ENCODE measurements at places on chromosomes 1 and 21. TPM values are rescaled to one million over a fixed set of nuclear protein-coding genes. Genes with fewer than 3 reads are reported as not detected.

The PTAFR gene
- polyA plus RNA-seq = 1.1 TPM

GRCh38 chr1:63618011-63618410, 24.8 kb downstream of the PGM1 start:
- no peaks in the 10 kb centered on the region for H3K4me1 ChIP-seq
- no peaks in the 10 kb centered on the region for H3K36me3 ChIP-seq
- H3K4me3 ChIP-seq = no peak overlapping the region
- H3K27me3 ChIP-seq = no peaks in the 10 kb centered on the region

DNA sequence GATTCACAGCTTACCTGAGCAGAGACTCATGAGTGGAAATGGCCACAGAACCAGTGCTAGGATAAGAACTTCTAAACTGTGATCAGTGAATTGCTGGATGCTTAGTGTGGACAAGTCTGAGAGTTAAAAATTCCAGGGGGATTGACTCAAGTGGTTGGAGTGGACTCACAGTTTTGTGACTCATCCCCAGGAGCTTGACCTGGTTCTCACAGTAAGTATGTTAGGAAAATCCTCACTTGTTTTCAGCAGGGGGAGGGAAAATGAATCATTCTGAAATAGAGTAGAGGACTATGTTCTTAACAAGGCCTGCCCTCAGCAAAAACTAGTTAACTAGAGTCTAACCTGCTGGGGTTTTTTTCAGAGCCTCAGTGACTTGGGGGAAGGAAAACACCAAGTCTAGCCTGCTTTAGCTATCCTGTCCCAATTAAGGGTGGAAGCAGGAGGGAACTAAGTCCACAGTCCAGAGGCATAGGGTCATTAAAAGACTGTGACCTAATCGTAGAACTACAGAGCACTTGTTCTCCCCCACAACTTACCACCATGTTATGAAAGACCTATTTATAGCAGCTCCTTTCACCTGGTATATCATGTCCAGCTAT, 6.1 kb upstream of the CDC73 start:
- no peak overlapping the region for H3K4me3 ChIP-seq
- no peak overlapping the region for H3K27ac ChIP-seq
- H3K36me3 ChIP-seq = no peaks in the 10 kb centered on the region
- DNase-seq = no peak
- no peaks in the 10 kb centered on the region for H3K27me3 ChIP-seq

The CRYAA gene
- polyA plus RNA-seq = not detected

DNA sequence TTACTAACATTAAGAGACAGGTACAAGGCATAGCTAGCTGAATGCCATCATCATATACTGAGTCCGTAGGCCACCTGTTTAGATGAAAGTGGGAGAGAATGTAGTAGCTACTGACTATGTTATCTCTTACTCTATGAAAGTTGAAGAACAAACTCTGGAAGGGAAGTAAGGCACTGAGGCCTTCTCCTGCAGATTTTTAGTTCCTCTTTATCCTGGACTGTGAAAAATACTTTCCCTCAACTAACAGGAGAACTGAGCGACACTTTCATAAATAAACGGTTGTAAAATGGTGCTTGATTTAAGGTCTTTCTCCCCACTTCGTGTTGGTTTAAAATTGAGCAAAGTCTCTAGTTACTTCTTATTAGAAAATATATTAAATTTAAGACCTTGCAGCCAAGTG, 101.9 kb downstream of the FNBP1L start:
- H3K4me1 ChIP-seq = no peaks in the 10 kb centered on the region
- no peak overlapping the region for H3K4me3 ChIP-seq
- no peak for DNase-seq
- no peaks in the 10 kb centered on the region for H3K27me3 ChIP-seq
- H3K36me3 ChIP-seq = no peaks in the 10 kb centered on the region

The MROH7 gene
- not detected for polyA plus RNA-seq

DNA sequence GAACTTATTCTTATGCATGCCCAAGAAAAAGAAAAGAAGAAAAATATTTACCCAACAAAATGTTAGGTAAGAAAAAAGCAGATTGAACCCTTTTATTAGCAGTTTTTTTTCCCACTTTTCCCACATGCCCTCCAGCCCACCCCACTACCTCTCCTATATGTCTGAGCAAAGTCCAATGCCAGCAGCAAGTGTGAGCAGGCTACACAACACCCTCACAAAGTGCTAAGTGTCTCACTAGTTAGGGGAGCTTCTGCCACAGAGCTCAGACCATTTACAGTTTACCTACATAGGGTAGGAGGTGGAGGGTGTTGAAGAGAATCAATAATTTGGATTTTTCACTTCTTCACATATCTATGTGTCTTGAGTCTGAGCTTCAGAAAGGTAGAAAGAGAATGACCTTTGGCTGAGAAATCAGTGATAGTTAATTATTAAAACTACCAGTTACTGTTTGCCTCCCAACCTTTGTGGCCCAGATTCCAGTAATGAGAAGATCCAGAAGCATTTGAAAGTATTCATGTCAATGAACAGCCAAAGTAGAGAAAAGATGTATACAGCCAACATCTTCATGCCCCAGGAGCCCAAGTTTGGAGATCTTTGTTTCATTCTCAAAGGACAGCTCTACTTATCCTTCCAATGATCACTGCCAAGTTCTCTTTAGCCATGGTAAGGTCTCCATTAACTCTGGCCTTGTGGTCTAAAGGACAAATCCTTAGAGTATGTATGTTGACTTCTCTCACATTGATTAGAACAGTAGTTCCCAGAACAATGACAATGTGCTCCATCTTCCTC, 26.2 kb downstream of the OR10J5 start:
- no peaks in the 10 kb centered on the region for H3K27me3 ChIP-seq
- no peak for DNase-seq
- H3K27ac ChIP-seq = no peak overlapping the region
- H3K36me3 ChIP-seq = no peaks in the 10 kb centered on the region
- H3K4me3 ChIP-seq = no peak overlapping the region

DNA sequence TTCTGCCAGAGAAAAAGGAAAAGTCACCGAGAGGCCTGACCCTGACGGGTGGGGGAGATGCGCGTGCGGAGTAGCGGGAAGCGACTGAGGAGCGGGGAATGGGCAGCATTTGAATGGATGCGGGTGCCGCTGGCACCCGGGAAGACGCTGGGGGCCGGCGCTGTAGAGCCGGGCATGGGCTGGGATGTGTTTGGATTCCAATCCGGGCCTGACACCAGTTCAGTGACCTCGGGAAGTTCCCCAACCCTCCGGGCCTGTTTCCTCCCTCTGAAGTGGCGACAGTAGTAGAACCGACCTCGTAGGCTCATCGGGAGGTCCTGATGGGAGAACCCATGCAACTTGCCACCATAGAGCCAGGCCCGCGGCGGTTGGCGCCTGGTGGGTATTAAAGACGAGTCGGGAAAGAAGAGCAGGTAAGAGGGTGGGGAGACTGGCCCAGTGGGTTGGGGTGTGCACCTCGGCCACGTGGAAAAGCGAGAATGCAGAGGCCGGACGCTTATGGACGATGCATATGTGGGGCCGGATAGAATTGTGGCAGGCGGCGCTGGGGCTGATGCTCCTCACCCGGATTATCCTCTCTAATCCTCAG, 642 bp upstream of the SLC16A1 start:
- no peaks in the 10 kb centered on the region for H3K36me3 ChIP-seq
- DNase-seq = peak; percentile 56
- H3K4me3 ChIP-seq = peak overlapping the region; percentile 76
- no peaks in the 10 kb centered on the region for H3K27me3 ChIP-seq
- peaks cover 32% of the 10 kb centered on the region for H3K4me1 ChIP-seq

DNA sequence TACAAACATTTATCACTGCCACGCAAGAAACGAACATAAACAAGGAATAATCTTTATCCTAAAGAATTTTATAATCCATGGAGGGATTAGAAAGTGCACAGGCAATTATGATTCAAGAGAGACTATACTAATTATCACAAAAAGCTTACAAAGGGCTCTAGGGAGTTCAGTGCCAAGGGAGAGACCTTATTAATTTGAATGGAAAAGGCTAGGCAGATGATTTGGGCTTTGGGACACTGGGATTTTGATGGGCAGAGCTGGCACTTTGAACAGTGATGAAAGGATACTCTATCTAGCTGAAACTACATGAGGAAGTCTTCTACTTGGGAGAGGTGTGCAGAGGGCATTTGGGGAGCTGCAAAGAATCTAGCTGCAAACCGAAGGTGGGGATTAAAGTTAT, 48.9 kb upstream of the IVNS1ABP start:
- H3K27ac ChIP-seq = no peak overlapping the region
- H3K4me1 ChIP-seq = no peaks in the 10 kb centered on the region
- DNase-seq = no peak
- no peaks in the 10 kb centered on the region for H3K36me3 ChIP-seq
- no peaks in the 10 kb centered on the region for H3K27me3 ChIP-seq
- H3K4me3 ChIP-seq = no peak overlapping the region

The CD53 gene
- polyA plus RNA-seq = 1,104 TPM

GRCh38 chr1:67825591-67825990, 7.7 kb downstream of the GNG12 start:
- H3K27me3 ChIP-seq = no peaks in the 10 kb centered on the region
- H3K4me1 ChIP-seq = no peaks in the 10 kb centered on the region
- no peak for DNase-seq
- H3K4me3 ChIP-seq = no peak overlapping the region
- H3K36me3 ChIP-seq = no peaks in the 10 kb centered on the region

- no peaks in the 10 kb centered on the region for H3K36me3 ChIP-seq
- no peak overlapping the region for H3K4me3 ChIP-seq
- H3K27ac ChIP-seq = no peak overlapping the region
- DNase-seq = no peak
- H3K27me3 ChIP-seq = no peaks in the 10 kb centered on the region
- H3K4me1 ChIP-seq = peaks cover 16% of the 10 kb centered on the region
These were observed 32.5 kb upstream of the IVNS1ABP start for GRCh38 chr1:185349556-185349955.

GRCh38 chr1:96384611-96385010, 337.0 kb upstream of the PTBP2 start:
- no peak for DNase-seq
- H3K27ac ChIP-seq = no peak overlapping the region
- H3K4me3 ChIP-seq = no peak overlapping the region
- H3K4me1 ChIP-seq = no peaks in the 10 kb centered on the region
- no peaks in the 10 kb centered on the region for H3K36me3 ChIP-seq
- H3K27me3 ChIP-seq = no peaks in the 10 kb centered on the region

- H3K4me3 ChIP-seq = no peak overlapping the region
- no peaks in the 10 kb centered on the region for H3K4me1 ChIP-seq
- no peak for DNase-seq
These were observed 14.6 kb downstream of the C1orf198 start for GRCh38 chr1:230853731-230854130.

GRCh38 chr21:37460196-37460595, 93.6 kb downstream of the DYRK1A start:
- H3K27ac ChIP-seq = no peak overlapping the region
- DNase-seq = no peak
- no peaks in the 10 kb centered on the region for H3K27me3 ChIP-seq
- H3K4me3 ChIP-seq = no peak overlapping the region
- H3K4me1 ChIP-seq = peaks cover 69% of the 10 kb centered on the region
- H3K36me3 ChIP-seq = no peaks in the 10 kb centered on the region

DNA sequence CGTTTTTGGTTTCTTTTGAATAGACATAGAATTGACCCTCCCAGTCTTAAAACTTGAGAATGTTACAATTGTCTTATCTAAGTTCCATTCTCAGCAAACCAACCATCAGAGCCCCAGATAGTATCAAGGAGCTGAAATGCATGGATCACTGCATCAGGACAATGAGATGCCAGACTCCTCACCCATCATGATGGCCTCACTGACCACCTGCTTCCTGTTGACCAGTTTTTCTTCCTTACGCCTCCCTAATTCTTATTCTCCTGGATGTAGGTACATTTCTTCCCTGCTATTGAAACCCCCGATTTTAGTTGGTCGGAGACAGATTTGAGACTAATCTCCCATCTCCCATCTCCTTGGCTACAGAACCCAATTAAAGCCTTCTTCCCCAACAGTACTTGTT, 17.7 kb downstream of the MATN1 start:
- no peak overlapping the region for H3K27ac ChIP-seq
- H3K4me3 ChIP-seq = no peak overlapping the region
- no peaks in the 10 kb centered on the region for H3K27me3 ChIP-seq
- DNase-seq = no peak
- no peaks in the 10 kb centered on the region for H3K36me3 ChIP-seq

GRCh38 chr1:162903246-162903645, 42.3 kb upstream of the CCDC190 start:
- H3K4me3 ChIP-seq = no peak overlapping the region
- no peaks in the 10 kb centered on the region for H3K4me1 ChIP-seq
- DNase-seq = no peak
- H3K27me3 ChIP-seq = no peaks in the 10 kb centered on the region
- no peak overlapping the region for H3K27ac ChIP-seq
- H3K36me3 ChIP-seq = no peaks in the 10 kb centered on the region

The ARHGEF19 gene
- polyA plus RNA-seq = 12.7 TPM

The SPRR2F gene
- not detected for polyA plus RNA-seq

DNA sequence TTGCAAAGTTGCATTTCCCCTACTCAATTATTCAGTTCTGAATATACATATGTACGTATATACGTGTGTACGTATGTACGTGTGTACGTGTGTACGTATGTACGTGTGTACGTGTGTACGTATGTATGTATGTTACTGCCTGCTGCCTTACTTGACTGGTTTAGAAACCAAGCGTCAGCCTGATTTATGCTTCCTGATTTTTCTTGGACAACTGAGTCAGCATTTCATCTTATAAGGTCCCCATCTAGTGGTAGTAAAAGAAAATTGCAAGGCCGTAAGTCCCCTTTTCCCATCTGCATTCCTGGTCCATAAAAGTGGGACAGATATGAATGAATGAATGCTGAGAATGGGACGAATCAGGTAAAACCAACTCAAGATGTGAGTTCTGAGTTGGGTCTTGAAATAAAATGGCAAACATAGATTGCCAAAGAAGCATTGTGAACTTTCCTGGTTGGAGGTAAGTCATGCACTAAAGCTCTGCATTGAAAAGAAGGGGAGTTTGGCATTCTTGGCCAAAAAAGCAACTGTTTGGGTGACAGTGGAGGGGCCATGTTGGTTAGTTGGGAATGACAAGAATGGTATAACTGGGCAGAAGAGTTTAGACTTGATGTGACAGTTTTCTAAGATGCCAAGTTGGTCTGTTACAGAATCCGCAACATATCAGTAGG, 76.4 kb upstream of the DNAH14 start:
- H3K4me3 ChIP-seq = no peak overlapping the region
- H3K27me3 ChIP-seq = no peaks in the 10 kb centered on the region
- no peak overlapping the region for H3K27ac ChIP-seq
- no peaks in the 10 kb centered on the region for H3K4me1 ChIP-seq
- no peaks in the 10 kb centered on the region for H3K36me3 ChIP-seq

The IGSF9 gene
- polyA plus RNA-seq = not detected

- H3K27ac ChIP-seq = no peak overlapping the region
- H3K36me3 ChIP-seq = no peaks in the 10 kb centered on the region
- DNase-seq = no peak
- no peaks in the 10 kb centered on the region for H3K27me3 ChIP-seq
- H3K4me3 ChIP-seq = no peak overlapping the region
- peaks cover 5% of the 10 kb centered on the region for H3K4me1 ChIP-seq
These were observed 22.1 kb upstream of the SMYD3 start for GRCh38 chr1:246528933-246529731.

The TPR gene
- 73.4 TPM for polyA plus RNA-seq

GRCh38 chr1:173015629-173016028, 35.1 kb downstream of the TNFSF18 start:
- H3K4me3 ChIP-seq = no peak overlapping the region
- no peak overlapping the region for H3K27ac ChIP-seq
- no peaks in the 10 kb centered on the region for H3K27me3 ChIP-seq
- DNase-seq = no peak
- H3K4me1 ChIP-seq = no peaks in the 10 kb centered on the region
